ENCODE measurements at places on chromosomes 1 and 21.

DNA sequence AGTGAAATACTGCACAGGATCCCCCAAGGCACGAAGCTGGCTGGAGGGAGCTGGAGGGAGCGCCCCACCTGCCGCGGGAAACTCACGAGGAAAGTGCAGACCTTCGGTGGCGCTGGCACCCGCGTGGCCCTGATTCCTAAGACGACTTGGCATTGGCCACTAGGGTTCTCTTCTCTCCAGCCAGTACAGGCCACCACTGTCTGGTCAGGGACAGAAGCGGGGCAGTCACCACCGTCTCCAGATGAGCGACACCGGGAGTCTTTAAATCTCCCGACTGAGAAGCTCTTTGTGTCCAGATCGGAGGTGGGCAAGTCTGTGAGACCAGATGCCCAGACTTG is 19.2 kb upstream of the CHIA start:
- DNase-seq, result no peak

DNA sequence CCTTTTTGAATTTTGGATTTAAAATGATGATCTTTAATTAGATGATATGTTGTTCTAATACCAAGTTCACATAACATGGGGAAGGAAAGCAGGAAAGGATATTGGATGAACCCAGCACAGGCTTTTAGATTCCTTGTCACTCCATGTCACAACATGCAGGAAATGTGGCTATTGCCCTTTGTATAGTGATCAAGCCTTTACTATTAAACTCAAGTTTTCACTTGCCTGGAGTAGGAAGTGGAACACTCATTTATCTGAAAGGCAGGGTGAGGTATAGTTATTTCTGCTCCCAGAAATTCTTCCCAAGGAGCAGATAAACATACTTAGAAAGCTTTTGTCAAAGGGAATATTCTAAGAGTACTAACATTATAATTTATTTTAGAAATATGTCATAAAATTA is 37.2 kb upstream of the BCAS2 start:
- no peak for DNase-seq

DNA sequence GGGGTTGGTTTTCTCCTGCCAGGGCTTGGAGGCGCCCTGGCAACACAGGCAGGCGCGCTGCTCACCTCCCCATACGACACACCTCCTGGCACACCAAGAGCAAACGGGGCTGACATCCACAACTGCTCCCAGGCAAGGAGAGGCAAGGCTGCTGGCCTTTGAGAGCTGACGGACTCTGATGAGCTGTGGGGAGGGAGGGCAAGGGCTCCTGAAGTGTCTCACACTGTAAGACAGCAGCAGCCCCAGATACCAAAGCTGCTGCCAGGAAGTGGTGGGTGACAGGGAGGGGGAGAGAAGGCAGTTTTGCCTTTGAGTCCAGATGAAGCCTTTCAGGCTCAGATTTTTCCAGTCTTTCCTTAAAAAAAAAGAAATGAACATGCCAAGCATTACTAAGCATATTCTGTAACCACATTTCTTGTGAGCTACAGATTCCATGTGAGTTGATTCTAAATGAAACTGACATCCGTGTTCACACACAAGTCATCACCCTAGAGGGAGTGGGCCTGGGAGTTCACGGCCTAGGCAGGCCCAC is 24.3 kb downstream of the PGBD5 start:
- no peak for DNase-seq

- DNase-seq, result no peak
Observed at GRCh38 chr1:167635156-167635648, 5.2 kb downstream of the RCSD1 start.

- DNase-seq, result no peak
Observed at GRCh38 chr1:3551290-3551678, 60.0 kb downstream of the MEGF6 start.

GRCh38 chr21:34889676-34890469 is 159.2 kb downstream of the RUNX1 start:
- peak; percentile 85 for DNase-seq

Data from activated T-cell treated with anti-CD3 and anti-CD28 coated beads, Interleukin-2, amount 50 U/mL, for 48 hours (primary cell).